ENCODE measurements at places on chromosomes 1 and 21. TPM values are rescaled to one million over a fixed set of nuclear protein-coding genes. Genes with fewer than 3 reads are reported as not detected.

Gene SLC25A34
- total RNA-seq: 3.5 TPM

Gene PTGS2
- total RNA-seq: 22.2 TPM

Gene ADORA1
- total RNA-seq: 16.3 TPM

DNA sequence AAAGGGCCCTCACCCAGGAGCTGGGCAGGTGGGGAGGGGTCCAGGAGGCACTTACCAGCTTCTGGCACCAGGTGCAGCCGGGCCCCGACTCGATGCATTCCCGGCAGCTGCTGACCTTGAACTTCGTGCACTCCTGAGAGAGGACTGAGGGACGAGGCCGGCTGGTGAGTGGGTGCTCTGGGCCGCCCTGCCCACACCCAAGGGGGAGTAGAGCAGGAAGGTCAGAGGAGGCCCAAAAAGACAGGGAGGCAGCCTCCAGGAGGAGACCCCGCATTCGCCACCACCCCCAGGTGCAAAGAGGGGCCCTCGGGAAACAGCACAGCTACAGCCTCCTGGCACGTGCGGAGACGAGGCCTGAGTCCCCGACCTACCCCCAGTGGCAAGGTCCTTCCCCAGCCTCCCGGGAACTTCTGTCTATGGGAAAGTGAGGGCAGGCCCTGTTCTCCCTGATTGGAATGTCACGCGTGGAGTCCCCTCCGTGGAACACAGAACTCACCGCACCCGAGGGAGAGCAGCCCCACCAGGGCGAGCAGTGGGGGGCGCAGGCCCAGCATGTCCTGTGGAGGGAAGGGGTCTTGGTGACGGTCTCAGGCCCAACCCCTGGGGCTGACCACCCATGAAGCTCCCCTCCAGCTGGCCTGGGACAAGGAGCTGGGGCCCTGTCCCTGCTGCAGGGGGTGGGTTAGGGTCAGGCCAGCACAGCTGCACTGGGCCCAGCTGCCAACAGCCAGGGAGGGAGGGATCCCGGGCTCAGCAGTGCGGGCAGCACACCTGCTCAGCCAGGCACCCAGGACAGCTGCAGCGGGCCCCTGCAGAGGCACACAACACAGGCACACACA is 10.3 kb downstream of the ITGB2 start:
- no peak overlapping the region for H3K4me3 ChIP-seq
- peaks cover 8% of the 10 kb centered on the region for H3K27me3 ChIP-seq
- no peak overlapping the region for H3K27ac ChIP-seq
- H3K4me1 ChIP-seq: peaks cover 5% of the 10 kb centered on the region

DNA sequence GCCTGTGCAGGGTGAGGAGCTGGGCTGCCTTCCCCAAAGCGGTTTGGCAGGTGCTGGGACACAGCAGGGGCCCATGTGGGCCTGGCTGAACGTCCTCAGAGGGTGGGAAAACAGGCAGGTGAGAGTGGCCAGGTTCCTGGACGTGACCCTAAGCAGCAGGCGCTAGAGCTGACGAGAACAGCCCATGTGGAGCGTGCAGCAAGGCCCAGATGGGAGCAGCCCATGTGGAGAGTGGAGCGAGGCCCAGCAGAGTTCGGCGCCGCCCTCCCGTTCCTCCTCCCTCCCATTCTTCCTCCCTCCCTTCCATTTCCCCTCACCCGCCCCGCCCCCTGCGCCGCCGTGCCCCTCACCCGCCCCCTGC is 314.4 kb upstream of the VAMP3 start:
- DNase-seq: no peak
- H3K27me3 ChIP-seq: peaks cover 3% of the 10 kb centered on the region
- H3K4me3 ChIP-seq: no peak overlapping the region
- H3K27ac ChIP-seq: no peak overlapping the region
- H3K4me1 ChIP-seq: peaks cover 8% of the 10 kb centered on the region

- no peak for DNase-seq
- H3K4me1 ChIP-seq: no peaks in the 10 kb centered on the region
- H3K27ac ChIP-seq: no peak overlapping the region
- H3K4me3 ChIP-seq: no peak overlapping the region
These were observed 284.1 kb downstream of the BRINP3 start for GRCh38 chr1:190193508-190194115.

- no peak overlapping the region for H3K4me3 ChIP-seq
- DNase-seq: peak; percentile 71
- no peaks in the 10 kb centered on the region for H3K36me3 ChIP-seq
- peaks cover 4% of the 10 kb centered on the region for H3K27me3 ChIP-seq
These were observed 106.7 kb downstream of the HIVEP3 start for GRCh38 chr1:41812051-41812450.

DNA sequence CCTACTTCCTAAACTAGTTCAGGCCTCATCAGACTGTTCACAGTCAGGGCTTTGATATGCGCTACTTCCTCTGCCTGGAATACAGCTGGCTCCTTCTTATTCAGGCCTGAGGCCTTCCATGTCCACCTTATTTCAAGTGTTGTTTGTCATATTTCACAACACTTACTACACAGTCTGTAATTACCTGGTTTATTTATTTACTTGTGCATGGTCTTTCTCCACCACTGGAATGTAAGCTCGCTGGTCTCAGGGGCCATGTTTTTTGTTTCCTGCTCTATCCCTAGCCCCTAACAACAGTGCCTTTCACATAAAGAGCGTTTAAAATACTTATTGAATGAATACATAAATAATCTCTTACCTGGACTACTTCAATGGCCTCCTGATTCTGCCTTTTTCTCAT is 4.6 kb upstream of the SRSF4 start:
- peaks cover 6% of the 10 kb centered on the region for H3K27me3 ChIP-seq
- no peak overlapping the region for H3K27ac ChIP-seq
- H3K36me3 ChIP-seq: no peaks in the 10 kb centered on the region
- DNase-seq: no peak
- peaks cover 7% of the 10 kb centered on the region for H3K4me1 ChIP-seq
- H3K4me3 ChIP-seq: no peak overlapping the region

- peak overlapping the region; percentile 88 for H3K4me3 ChIP-seq
- peaks cover 12% of the 10 kb centered on the region for H3K36me3 ChIP-seq
- no peak overlapping the region for H3K27ac ChIP-seq
These were observed 794 bp downstream of the NID1 start for GRCh38 chr1:236063919-236064673.

DNA sequence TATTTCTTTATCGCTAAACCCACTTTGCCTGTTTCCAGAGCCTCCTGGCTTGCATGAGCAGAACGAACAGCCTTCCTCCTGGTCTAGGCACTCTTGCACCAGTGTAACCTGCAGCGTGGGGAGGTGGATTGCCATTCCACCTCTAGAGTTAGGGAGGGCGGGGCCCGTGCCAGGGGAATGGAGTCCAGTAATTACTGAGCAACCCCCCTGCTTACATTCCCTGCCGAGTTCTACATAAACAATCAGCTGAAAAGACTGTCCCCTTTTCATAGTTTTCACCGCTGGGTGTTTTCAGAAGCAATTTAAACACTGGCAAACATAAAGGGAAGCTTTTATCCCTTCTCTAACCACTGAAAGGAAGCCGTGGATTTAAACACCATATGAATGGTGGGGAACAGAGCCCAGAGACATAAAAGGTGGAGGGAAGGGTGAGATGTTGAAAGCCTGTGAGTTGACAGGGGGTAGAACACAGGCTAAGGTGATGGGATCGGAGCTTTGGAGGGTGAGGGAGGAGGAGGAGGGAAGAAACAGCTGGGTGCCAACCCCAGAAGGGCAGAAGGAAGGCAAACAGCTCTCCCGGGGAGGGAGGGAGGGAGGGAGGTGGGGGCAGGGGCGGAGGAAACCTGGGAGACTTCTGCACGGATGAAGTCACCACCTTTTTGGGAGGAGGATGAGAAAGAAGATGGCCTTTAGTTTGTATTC is 68.0 kb upstream of the WDR26 start:
- no peaks in the 10 kb centered on the region for H3K36me3 ChIP-seq
- peak overlapping the region; percentile 28 for H3K4me3 ChIP-seq
- H3K27ac ChIP-seq: peak overlapping the region; percentile 97
- H3K27me3 ChIP-seq: peaks cover 11% of the 10 kb centered on the region

DNA sequence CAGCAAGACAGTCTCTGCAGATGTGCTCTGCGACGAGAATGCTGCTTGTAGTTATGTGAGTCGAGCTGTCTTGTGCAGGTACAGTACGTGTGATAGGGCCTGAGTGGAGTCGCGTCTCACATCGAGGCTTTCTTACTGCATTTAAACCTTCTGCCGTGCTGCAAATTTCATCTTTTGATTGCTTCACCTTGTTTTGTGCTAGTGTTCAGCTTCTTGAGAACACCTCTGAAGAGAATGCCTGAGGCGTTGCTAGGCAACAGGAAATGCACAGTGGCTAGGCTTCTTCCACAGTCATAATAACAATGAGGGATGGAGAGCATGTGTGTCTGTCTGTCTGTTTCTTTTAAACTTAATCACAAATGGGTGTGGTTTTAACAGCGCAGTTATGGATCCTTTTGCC is 52.9 kb downstream of the MRPS6 start:
- H3K4me3 ChIP-seq: no peak overlapping the region
- H3K36me3 ChIP-seq: no peaks in the 10 kb centered on the region

- peaks cover 3% of the 10 kb centered on the region for H3K36me3 ChIP-seq
- H3K4me1 ChIP-seq: peaks cover 12% of the 10 kb centered on the region
- no peak overlapping the region for H3K4me3 ChIP-seq
- no peak for DNase-seq
- H3K27ac ChIP-seq: no peak overlapping the region
These were observed 2.4 kb downstream of the GABRD start for GRCh38 chr1:2021550-2021949.
